ENCODE measurements at places on chromosomes 11 and 22. TPM values are rescaled to one million over a fixed set of nuclear protein-coding genes. Genes with fewer than 3 reads are reported as not detected.

- H3K36me3 ChIP-seq = no peaks in the 10 kb centered on the region
- H3K4me1 ChIP-seq = no peaks in the 10 kb centered on the region
- no peak for DNase-seq
- no peak overlapping the region for H3K4me3 ChIP-seq
- no peak overlapping the region for H3K27ac ChIP-seq
- H3K27me3 ChIP-seq = no peaks in the 10 kb centered on the region
Observed at GRCh38 chr11:134639586-134640330, 227.7 kb upstream of the B3GAT1 start.

DNA sequence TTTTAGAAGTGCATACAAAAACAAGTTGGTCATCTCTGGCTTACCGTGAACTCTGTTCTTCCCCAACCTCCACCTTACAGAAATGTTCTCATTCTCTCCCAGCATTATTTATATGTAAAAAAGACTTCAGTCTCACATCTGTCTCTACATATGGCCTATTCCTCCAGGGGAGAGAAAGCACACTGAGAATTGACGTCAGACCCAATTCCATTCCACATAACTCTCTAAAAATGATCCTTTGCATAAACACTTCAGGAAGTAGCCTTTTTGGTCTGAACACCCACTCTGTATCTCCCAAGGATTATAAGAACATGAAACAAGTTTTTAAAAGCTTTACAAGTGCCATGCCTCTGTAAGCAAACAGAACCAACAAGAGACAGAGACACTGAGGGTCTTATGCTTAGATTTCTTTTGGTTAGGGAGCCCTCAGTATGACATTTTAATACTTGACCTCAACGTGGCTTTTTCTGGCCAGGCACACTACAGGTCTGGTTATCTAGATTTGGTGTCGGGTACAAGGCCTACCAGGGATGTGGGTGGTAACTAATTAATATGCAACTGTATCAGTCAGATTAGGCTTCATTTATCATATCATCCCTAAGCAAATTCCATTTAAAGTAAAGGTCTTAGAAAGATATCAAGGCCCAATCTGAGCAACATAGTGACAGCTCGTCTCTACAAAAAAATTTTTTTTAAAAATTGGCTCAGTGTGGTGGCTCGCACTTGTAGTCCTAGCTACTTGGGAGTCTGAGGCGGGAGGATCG is 48.5 kb upstream of the PPP2R1B start:
- no peaks in the 10 kb centered on the region for H3K36me3 ChIP-seq
- no peak overlapping the region for H3K27ac ChIP-seq
- no peaks in the 10 kb centered on the region for H3K4me1 ChIP-seq

The KLHDC7B gene
- total RNA-seq = 4.4 TPM

The EHF gene
- not detected for total RNA-seq
